ENCODE measurements at places on chromosomes 4 and X. TPM values are rescaled to one million over a fixed set of nuclear protein-coding genes. Genes with fewer than 3 reads are reported as not detected.
A peak's percentile ranks its signal among the peaks of the same experiment; 100 is the strongest.

The PNMA3 gene
- 0.67 TPM for total RNA-seq

GRCh38 chr4:160034501-160034900 is 931.6 kb downstream of the RAPGEF2 start:
- no peaks in the 10 kb centered on the region for H3K36me3 ChIP-seq
- no peaks in the 10 kb centered on the region for H3K27me3 ChIP-seq
- no peaks in the 10 kb centered on the region for H3K4me1 ChIP-seq

The FAM47C gene
- total RNA-seq = not detected

- H3K4me1 ChIP-seq = peaks cover 14% of the 10 kb centered on the region
- H3K27me3 ChIP-seq = peaks cover 71% of the 10 kb centered on the region
- H3K27ac ChIP-seq = peak overlapping the region; percentile 68
- H3K36me3 ChIP-seq = peaks cover 4% of the 10 kb centered on the region
- peak overlapping the region; percentile 84 for H3K4me3 ChIP-seq
Observed at GRCh38 chr4:76948443-76949275, 893 bp upstream of the SEPTIN11 start.

The CENPVL2 gene
- total RNA-seq = not detected

The IBSP gene
- total RNA-seq = not detected

DNA sequence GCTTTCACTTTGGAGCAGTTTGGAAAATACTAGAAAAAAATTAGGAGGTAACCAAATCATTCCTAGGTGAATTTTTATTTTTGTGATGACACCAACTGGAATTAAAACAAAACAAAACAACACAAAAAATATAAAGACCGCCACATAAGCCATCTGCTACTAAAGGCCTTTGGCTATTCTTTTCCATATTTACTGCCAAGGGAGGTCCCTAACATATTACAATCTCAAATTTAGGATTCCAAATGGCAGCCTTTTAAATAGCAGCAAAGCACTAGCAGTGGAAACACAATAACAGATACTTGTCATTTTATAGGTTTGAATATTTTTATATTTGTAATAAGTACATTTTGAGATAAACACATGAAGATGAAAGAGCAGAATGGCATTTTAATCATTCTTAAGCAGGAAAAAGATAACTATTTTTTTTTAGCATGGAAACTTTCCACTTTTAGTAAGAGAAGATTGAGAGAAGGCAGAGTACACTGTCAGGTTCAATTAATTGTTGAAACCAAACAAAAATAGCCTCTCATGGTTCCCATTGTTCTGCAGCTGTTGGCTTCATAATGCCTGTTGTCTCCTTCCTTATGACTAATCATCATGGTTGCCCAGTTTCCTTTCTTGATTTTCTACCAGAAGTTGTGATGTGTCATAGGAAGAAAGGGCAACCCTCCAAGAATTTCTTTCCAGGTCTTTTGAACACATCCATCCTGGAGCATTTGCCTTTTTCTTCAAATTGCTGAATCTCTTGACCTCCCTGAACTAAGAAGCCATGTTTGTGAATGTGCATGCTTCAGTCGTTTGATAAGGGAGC is 219.0 kb upstream of the EMCN start:
- DNase-seq = no peak
- H3K36me3 ChIP-seq = no peaks in the 10 kb centered on the region
- H3K27ac ChIP-seq = no peak overlapping the region
- H3K4me3 ChIP-seq = no peak overlapping the region
- H3K4me1 ChIP-seq = no peaks in the 10 kb centered on the region
- H3K27me3 ChIP-seq = peaks cover 6% of the 10 kb centered on the region

- DNase-seq = no peak
- H3K4me3 ChIP-seq = no peak overlapping the region
- no peak overlapping the region for H3K27ac ChIP-seq
- H3K27me3 ChIP-seq = peaks cover 21% of the 10 kb centered on the region
- peaks cover 7% of the 10 kb centered on the region for H3K4me1 ChIP-seq
Observed at GRCh38 chr4:80340036-80340435, 4.5 kb downstream of the CFAP299 start.

DNA sequence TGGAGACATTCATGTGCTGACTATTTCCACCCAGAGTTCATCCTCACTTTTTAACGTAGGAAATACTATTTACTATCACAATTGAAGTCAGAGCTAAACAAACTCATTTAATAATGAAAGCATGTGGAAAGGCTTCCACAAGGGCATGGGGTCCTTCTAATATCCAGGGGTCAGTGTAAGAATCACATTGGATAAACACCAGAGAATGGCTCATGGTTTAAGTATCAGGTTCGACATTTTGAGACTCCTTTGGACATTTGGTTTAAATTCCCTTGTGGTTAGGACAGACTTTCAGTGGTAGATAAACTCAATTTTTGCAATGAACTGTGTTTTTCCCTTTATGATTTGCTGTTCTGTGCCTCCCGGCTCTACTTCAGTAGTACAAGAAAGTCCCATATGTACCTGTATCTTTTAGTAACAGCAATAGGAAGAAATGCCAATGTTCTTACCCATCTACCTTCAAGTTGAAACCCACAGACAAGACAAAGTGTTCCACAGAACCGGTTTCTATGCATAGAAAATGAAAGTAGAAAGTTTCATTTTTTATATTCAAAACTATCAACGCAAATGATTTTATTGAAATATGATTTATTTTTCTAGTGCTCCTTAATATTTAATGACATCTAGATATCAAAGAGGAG is 589.0 kb upstream of the FAM241A start:
- H3K27me3 ChIP-seq = no peaks in the 10 kb centered on the region
- no peaks in the 10 kb centered on the region for H3K4me1 ChIP-seq
- H3K36me3 ChIP-seq = no peaks in the 10 kb centered on the region
- no peak overlapping the region for H3K4me3 ChIP-seq
- no peak overlapping the region for H3K27ac ChIP-seq

GRCh38 chr4:7704625-7705024 is 235.0 kb downstream of the AFAP1 start:
- H3K36me3 ChIP-seq = no peaks in the 10 kb centered on the region
- H3K4me1 ChIP-seq = no peaks in the 10 kb centered on the region
- no peak for DNase-seq
- H3K27me3 ChIP-seq = peaks cover under 1% of the 10 kb centered on the region
- no peak overlapping the region for H3K4me3 ChIP-seq
- H3K27ac ChIP-seq = no peak overlapping the region

DNA sequence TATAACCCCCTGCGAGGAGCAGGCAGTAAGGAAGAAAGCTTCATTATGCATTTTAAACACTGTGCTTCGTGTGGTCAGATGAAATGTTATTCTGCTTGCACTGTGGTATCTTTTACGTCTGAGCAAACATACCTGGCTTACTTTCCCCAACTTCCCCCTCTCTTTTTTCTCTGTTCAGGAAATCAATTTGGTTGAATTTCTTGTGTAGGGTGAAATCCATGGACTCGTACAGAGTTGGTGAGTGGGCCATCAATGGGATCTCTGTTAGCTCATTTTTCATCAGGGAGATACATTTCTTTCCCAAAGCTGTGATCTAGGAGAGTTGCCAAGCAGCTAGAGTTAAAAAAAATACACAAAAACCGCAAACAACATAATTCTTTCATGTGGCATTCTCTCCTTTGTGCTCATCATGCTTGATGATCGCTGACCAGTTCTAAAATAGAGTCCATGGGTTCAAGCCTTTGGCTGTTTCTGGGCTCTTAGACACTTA is 98.5 kb downstream of the FRAS1 start:
- H3K27ac ChIP-seq = no peak overlapping the region
- H3K4me1 ChIP-seq = no peaks in the 10 kb centered on the region
- no peak for DNase-seq
- H3K4me3 ChIP-seq = no peak overlapping the region

DNA sequence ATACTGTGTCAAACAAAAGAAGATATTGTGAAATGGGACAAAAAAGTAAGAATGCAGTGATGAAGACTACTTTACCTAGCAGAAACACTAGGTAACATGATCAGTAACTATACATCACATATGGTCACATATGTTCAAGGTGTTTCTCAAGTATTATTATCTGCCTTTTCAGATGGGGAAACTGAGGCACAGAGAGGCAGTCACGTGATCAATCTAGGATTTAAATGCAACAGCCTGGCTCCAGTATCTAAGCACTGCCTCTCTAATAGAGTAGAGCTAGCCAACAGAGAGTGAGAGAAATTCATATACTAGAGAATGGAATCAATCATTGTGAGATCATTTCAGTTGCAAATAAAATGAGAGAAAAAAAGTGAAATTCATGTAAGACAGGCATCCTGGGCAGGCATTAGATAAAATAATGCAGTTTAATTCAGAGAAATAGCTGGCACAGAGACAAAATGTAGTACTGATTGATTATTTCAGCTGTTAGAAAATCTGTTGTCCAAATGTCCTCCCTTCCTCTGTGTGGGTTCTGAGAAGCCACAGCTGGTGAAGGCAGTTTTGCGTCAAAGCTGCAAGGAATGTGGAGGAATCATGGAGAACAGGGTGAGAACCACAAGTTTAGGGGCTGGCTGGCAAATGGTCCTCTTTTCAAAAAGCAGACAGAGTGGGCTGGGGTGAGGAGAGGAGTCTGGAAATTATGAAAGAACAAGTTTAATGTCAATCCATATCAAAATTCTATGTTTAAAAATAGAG is 26.0 kb downstream of the SMIM43 start:
- H3K27ac ChIP-seq = no peak overlapping the region
- H3K27me3 ChIP-seq = peaks cover 31% of the 10 kb centered on the region
- H3K36me3 ChIP-seq = no peaks in the 10 kb centered on the region
- H3K4me3 ChIP-seq = no peak overlapping the region
- no peaks in the 10 kb centered on the region for H3K4me1 ChIP-seq

The ZFX gene
- 43.3 TPM for total RNA-seq

The TLR3 gene
- not detected for total RNA-seq

DNA sequence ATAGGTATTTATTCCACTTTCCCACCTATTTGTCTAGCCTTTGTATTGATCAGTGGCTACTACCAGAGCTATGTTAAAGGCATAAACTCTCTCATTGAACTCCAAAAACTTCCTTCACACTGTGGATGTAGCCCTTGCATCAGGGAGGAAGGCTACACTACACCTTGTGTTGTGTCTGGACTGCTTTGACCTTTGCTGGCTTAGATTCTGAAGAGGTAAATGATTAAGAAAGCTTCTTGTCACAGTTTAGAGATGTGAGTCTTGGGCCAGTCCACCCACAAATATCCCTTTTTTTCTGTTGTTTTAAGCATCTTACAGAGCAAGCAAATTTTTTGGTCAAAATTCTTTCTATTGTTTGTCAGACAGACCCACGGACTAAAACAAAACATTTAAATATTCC is 1.9 kb downstream of the ENPEP start:
- H3K4me3 ChIP-seq = no peak overlapping the region
- H3K27me3 ChIP-seq = peaks cover 8% of the 10 kb centered on the region
- DNase-seq = no peak
- H3K27ac ChIP-seq = no peak overlapping the region
- no peaks in the 10 kb centered on the region for H3K4me1 ChIP-seq

GRCh38 chr4:40283968-40284367 is 51.2 kb upstream of the CHRNA9 start:
- H3K4me3 ChIP-seq = peak overlapping the region; percentile 32
- H3K36me3 ChIP-seq = peaks cover 11% of the 10 kb centered on the region
- H3K27ac ChIP-seq = peak overlapping the region; percentile 84
- no peaks in the 10 kb centered on the region for H3K27me3 ChIP-seq
- DNase-seq = peak; percentile 54
- peaks cover 56% of the 10 kb centered on the region for H3K4me1 ChIP-seq

GRCh38 chr4:18049446-18049845 is 27.9 kb upstream of the LCORL start:
- no peaks in the 10 kb centered on the region for H3K4me1 ChIP-seq
- H3K27me3 ChIP-seq = peaks cover 22% of the 10 kb centered on the region
- DNase-seq = no peak

The CT45A3 gene
- total RNA-seq = not detected

DNA sequence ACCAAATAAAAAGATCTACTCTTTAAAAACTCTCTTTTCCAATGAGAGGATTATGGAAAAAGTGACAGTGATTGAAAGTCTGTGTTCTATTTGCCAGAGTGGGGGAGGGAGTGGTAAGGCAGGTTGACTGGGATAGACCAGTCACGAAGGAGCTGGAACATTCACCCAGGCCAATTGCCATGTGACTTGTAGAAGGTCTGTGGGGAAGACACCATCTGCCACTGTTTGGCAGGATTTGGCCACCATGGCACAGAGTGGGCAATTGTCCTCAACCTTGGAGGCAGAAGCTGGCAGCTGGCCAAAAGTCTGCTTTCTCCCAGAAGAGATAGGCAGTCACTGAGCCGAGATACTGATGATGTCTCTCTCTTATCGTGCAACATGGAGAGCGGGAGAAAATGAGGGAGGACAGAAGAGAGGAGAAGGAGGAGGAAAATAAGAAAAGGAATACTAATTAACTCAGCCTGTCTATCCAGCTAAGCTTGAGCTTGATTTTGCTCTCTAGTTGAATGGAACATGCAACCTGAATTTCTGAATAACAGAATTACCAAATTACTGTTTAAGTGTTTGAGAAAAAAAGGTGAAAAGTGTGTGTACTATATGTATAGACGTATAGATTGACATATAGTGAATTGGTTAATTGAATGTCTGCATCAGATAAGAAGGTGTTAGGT is 267.1 kb downstream of the ARHGAP24 start:
- H3K27me3 ChIP-seq = no peaks in the 10 kb centered on the region
- no peak overlapping the region for H3K4me3 ChIP-seq
- H3K36me3 ChIP-seq = no peaks in the 10 kb centered on the region

GRCh38 chr4:74114234-74114633 is 15.2 kb upstream of the CXCL2 start:
- H3K4me1 ChIP-seq = no peaks in the 10 kb centered on the region
- DNase-seq = no peak
- no peak overlapping the region for H3K27ac ChIP-seq
- no peak overlapping the region for H3K4me3 ChIP-seq
- no peaks in the 10 kb centered on the region for H3K36me3 ChIP-seq

The RAI2 gene
- total RNA-seq = 0.17 TPM

The GLOD5 gene
- not detected for total RNA-seq

DNA sequence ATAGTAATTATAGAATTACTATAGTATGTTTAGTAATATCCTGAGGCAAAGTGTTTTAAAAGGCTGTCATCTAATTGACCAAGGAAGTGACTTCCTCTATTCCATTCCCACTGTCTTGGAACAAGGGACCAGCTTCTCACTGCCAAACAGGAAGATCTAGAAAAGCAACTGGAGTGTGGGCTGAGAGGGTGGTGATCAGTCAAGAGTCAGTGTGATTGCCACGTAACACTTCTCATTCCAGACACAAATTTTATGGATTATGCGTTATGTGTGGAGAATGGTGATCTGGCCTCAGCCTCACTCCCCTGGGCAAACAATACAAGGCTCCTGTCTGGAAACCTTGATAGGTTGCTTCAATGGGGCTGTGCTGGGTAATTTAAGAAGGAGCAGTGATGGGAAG is 60.0 kb downstream of the RRAGB start:
- no peak for DNase-seq
- no peaks in the 10 kb centered on the region for H3K4me1 ChIP-seq
- H3K27me3 ChIP-seq = no peaks in the 10 kb centered on the region
- no peak overlapping the region for H3K27ac ChIP-seq

DNA sequence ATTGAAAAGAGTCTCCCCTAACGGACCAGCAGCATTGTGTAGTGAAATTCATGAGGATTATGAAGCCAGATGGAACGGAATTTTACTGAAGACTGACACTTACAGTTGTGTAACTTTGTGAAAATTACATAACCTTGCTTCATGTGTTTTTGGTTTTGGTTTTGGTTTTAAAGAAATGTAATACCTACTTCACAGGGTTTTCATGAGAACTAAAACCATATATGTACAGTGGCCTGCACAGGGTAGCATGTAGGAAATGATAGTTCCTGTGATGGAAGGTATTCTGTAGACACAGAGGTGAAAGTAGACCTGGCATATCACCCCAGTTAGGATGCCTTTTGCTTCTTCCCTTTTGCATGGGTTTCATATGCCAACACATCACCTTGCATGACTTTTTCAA is 247.0 kb downstream of the BANK1 start:
- peaks cover 5% of the 10 kb centered on the region for H3K27me3 ChIP-seq
- H3K36me3 ChIP-seq = no peaks in the 10 kb centered on the region

- no peaks in the 10 kb centered on the region for H3K27me3 ChIP-seq
- no peaks in the 10 kb centered on the region for H3K36me3 ChIP-seq
- no peak overlapping the region for H3K4me3 ChIP-seq
- DNase-seq = no peak
- H3K4me1 ChIP-seq = no peaks in the 10 kb centered on the region
Observed at GRCh38 chr4:8383016-8383415, 57.5 kb downstream of the ACOX3 start.

The CDKL2 gene
- total RNA-seq = 0.16 TPM

Data from activated T-helper 1 cell treated with anti-CD3 and anti-CD28 coated beads, Interleukin-12 subunit alpha, Interleukin-12 subunit beta, Interleukin-2, Interleukin-4 antibody, amounts not matched to agents 30 ng/mL and 10 ng/mL and 1 ng/mL, durations not matched to agents 14 hours and 24 hours and 36 hours (primary cell).